ENCODE measurements at places on chromosomes 12 and 14.

GRCh38 chr12:29346769-29347421, 34.1 kb downstream of the ERGIC2 start:
- no peak for DNase-seq

DNA sequence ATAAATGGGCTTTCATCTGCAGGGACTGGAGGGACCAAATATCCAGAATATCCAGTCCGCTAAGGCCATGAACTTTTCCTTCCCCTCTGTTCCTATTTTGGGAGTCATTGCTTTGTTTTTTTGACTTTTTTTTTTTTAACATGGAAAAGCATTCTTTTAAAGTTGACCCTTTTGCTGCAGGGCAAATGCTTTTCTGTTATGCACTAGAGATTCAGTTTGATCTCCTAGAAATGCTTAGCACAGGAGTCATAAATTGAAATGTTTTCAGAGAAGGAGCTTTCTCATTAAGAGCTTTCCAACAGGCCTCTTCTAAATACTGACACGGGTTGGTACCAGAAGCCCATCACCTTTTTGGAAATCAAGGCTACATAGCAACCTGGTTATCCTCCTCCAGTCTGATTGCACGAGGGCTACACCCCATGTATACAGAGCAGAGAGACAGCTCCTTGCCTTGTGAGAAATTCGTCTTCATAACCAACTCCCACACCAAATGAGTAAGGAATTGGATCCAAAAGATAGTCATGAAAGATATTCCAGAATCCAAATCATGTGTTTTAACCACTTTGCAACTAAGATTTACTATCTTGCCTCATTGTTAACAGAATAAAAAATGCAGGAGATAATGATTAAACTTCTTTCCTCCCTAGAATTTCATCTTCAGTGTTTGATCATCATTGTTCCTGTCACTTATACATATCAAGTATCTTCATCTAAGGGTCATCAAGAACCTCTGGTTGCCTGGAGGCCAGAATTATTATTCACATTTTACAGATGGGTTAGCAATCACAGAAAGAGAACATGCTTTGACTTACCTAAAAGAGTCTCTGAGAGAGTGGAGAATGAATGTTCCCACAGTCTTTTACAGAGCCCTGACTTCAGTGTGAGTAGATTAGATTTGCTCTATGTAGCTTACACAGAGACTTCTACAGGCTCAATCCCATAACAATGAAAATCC, 389.4 kb downstream of the ZFP36L1 start:
- no peak for DNase-seq

GRCh38 chr12:57889500-57889989, 43.0 kb upstream of the CTDSP2 start:
- DNase-seq, result no peak

GRCh38 chr14:50109342-50109741, 7.0 kb downstream of the VCPKMT start:
- DNase-seq, result no peak

GRCh38 chr14:62015243-62015642, 253.0 kb downstream of the SNAPC1 start:
- no peak for DNase-seq

- no peak for DNase-seq
Observed at GRCh38 chr12:116150001-116150400, 127.5 kb downstream of the MED13L start.

- DNase-seq, result no peak
Observed at GRCh38 chr12:127130506-127131124, 1136.4 kb upstream of the TMEM132C start.

DNA sequence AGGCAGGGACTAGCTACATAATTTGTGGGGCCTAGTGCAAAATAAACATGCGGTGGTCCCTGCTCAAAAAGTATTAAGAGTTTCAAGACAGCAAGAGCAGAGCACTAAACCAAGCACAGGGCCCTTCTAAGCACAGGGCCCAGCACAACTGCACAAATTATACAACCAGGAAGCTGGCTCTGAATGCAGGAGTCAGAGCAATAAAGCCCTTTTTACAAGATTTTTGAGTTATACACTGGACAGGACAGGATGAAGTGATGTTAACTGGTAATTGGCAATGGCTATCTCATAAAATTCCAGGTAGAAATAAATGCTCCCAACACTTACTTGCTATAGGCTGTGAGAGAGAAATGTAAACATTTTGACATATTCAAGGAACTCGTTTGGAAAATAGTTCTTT, 86.2 kb upstream of the GPHB5 start:
- DNase-seq, result no peak

- DNase-seq, result no peak
Observed at GRCh38 chr12:27593266-27593665, 69.3 kb downstream of the PPFIBP1 start.

GRCh38 chr12:92566448-92567019, 136.3 kb upstream of the PLEKHG7 start:
- DNase-seq, result no peak

- no peak for DNase-seq
Observed at GRCh38 chr12:108333898-108334699, 5.0 kb downstream of the CMKLR1 start.

DNA sequence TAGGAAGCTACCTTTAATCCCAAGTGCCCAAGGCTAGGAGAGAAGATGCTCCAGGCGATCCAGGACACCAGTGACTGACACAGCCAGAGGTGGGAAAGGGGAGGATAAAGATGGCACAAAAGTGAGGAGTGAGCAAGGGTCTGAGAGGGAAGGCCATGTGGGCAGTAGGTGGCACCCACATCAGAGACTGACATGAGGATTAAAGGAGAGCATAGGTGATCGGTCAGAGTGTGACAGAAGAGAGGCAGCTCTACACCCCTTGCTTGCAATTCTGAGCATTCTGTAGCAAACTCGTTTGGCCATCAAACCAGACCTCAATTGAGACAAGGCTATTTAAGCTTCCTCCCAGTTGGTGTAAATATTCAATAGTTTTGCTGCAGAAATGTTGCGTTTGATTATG, 724 bp upstream of the CD27 start:
- no peak for DNase-seq

- DNase-seq, result no peak
Observed at GRCh38 chr12:92242907-92243306, 97.3 kb upstream of the BTG1 start.

DNA sequence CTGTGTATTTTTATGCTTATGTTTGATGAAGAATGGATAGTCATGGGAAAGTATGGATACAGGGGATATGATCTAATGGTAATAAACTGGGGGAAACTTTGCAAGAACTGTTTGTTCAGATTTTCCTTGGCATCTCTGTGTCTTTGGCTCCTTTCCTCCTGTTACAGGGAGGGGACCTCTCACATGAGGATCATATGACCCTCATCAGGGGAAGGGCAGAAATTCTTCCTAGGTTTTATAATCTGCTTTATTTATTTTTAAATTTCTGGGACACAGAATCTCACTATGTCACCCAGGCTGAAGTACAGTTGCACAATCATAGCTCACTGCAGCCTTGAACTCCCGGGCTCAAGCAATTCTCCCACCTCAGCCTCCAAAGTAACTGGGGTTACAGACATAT, 526.5 kb downstream of the CCER1 start:
- no peak for DNase-seq

DNA sequence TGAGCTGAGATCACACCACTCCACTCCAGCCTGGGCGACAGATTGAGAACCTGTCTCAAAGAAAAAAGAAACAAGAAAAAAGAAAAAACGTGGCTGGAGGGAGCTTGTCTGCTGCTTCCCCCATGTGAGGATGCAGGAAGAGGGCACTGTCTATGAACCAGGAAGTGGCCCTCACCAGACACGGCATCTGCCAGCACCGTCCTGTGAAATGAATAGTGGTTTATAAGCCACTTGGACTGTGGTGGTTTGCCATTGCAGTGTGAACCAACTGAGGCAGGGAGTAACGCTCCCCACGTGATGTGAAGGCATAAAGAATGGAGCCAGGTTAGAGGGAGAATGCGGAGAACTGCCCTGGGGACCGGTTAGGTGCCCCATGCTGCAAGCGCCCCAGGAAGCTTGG, 4.5 kb upstream of the BRF1 start:
- no peak for DNase-seq

DNA sequence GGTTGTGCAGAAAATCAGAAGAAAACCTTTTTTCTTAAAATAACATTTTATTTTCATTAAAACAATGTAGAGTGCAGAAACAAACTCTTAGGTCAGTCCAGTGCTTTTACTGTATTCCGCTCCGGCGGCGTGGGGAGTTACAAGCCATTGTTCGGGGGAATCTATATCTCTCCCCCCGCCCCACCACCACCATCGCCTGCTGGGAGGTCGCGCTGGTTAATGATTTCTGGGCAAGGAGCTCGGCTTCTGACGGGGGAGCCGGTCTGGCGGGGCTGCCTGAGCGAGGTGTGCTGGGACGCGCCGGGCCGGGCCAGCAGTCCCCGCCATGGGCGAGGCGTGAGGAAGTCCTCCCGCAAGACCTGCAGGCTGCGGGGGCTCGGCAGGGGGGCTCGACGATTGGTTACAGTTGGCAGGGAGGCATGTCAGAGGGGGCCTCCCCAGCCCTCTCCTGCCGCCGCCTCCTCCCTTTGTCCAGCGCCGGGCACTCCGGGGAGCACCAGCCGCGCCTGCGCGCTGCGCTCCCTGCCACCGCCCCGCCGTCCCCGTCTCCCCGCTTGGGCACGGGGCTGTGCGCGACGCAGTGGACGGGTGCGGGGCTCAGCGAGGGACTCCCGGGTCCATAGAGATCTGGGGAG, 1.0 kb upstream of the DUSP6 start:
- DNase-seq, result peak; percentile 75

DNA sequence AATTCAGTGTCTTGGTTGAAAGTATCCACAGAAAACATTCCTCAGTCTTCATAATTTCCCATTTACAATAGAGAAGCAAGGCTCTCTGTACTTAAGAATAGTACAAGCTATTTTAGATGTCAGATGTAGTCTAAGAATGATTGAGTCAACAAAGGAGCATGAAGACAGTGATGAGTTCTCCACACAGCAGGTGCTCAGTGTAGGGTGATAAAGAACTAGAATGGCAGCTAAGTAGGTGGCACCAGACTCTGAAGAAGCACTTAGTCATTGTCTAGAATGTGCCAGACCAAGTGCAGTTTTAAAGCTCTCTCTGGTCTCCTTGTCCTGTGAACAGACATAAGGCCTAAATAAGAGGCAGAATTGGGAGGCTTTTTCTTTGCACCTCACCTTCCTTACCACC, 504.6 kb downstream of the NRXN3 start:
- no peak for DNase-seq

DNA sequence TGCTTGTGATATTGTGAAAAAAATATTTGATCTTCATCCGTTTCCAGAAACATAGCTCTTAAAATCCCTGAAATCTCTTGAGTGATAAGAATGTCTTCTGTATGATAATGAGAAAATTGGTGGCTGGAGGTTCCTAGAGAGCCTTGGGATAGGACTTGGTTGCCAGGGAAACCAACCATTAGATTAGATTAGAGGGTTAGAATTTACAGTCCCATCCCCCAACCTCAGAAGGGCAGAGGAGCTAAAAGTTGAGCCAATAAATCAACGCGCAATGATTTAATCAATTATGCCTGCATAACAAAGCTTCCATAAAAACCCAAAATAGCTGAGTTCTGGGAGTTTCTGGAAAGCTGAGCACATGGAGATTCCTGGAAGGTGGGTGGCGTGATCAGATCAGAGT, 10.6 kb downstream of the SEL1L start:
- DNase-seq, result no peak

GRCh38 chr14:85644211-85644610, 114.3 kb downstream of the FLRT2 start:
- no peak for DNase-seq

- no peak for DNase-seq
Observed at GRCh38 chr14:39614297-39614923, 182.2 kb upstream of the FBXO33 start.

DNA sequence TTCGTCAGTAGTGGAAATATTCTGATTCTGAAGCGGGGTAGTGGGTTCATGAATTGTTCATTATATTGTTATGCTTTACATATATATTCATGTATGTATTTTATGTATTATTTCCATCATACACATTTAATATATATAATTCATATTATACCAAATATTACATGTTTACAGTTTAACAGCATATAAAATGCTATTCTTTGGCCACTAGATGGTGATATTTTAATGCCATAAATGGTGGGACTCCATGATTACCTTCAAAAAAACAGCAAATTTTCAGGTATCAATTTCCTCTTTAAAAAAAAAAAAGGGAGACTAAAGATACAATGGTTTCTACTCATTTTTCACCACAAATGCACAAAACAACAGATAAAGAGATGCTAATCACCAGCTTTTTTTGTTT, 41.0 kb downstream of the BDKRB1 start:
- peak; percentile 11 for DNase-seq

DNA sequence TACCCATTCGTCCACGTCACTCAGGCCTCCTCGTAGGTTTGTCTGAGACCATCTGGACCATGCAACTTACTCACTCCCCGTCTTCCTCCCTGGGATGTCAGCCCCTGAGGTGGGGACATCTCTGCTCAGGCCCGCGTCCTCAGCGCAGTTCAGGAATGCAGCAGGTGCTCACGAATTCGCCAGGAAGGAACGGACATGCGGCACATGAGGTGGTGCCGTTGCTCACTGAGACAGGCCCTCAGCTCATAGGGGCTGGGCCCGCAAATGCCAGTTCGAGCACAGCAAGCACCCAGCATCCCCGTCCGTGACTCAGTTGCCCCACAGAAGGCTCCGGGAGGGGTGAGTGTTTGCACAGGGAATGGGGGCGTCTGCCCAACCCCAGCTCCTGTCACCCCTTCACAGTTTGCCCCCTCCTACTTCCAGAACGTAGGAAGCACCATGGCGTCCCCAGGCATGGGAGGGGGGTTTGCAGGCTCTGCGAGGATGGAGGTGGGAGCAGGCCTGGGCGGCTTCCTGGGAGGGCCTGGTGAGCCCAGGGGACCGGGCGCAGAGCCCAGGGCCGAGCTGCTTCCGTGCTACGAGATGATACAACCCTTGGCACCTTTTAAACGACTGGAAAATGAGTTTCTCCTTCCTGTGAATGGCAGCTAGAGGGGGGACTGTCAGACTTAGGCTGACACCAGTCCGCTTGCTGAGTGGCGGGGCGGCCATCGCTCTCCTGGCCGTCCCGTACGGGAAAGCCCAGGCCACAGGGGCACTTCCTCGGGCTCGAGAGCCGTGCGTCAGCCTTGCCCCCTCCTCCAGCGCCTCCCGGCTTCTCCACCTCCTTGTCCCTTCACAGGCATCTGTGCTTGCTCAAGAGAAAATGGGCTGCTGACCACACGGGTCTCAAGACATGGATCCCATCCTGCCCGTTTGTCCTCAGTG, 6.9 kb downstream of the GALNT9 start:
- DNase-seq, result no peak

- no peak for DNase-seq
Observed at GRCh38 chr14:92998946-92999345, 76.0 kb downstream of the CHGA start.

All from NCI-H748 treated with DMSO at 0.1 percent for 48 hours (cell line).